ENCODE measurements at places on chromosomes 2 and 18.
A peak's percentile ranks its signal among the peaks of the same experiment; 100 is the strongest.

- DNase-seq, result peak; percentile 95
Measured at GRCh38 chr2:25042321-25043240, 705 bp downstream of the EFR3B start.

DNA sequence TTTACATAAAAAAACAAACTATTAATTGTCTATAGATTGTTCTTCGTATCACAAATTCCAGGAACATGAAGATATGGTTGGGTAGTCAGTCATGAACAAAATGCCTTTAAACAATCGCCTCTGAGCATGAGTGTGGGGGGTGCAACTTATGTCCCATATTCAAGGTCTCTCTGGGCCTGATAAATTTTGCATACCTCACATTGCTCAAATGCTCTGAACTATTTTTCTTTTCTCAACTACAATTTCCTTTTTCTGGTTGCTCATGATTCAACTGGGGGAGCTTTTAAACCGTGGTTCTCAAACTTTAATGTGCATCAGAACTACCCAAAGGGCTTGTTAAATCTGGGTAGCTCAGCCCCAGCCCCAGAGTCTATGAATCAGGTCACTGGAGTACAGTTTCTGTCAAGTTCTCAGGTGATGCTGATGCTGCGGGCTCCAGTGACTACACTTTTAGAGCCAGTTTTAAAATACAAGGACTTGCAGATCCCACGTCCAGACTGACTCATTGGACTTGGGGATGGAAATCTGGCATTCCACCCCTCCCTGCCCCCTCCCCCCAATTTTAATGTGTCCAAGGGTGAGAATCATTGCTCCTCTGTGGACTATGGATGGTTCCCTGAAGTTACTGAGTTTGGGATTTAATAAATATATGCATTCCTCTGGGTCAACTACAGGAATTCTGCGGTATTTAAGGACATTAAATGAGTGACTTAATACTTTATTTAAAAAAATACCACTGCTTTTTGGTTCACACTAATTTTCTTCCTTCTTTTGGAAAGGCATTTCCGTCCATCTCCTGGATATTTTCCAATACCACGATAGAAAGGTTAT, 1.5 kb upstream of the GPD2 start:
- DNase-seq, result no peak

DNA sequence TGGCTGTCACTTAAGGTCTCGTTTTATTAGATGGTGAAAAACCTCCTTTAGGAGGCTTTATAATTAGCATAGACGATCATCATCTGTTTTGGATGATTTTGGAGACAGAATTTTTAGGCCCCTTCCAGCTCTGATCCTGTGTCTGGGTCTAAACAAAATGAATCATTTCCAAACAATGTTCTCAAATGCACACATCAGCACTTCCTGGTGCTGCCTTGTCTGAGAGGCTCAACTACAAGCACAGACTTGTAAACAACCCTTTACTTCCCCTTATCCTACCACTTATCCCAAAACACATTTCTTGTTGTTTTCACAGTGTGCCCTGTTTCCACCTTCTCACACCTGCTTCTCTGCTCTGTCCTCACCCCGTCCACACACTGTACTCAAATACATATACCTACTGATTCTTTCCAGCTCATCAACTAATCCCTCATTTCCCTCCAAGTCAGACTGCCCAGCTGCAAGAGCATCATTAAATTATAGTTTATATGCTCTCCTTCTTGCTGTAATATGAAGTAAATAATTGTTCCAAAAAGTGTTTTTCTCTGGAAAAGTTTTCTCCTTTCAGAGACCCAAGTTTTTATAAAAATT, 71.2 kb upstream of the COL3A1 start:
- DNase-seq, result no peak

GRCh38 chr2:98899041-98899702, 36.9 kb downstream of the CRACDL start:
- no peak for DNase-seq
